ENCODE measurements at places on chromosomes 13 and 19. TPM values are rescaled to one million over a fixed set of nuclear protein-coding genes. Genes with fewer than 3 reads are reported as not detected.

- H3K4me3 ChIP-seq = no peak overlapping the region
- no peak overlapping the region for H3K27ac ChIP-seq
- peaks cover 9% of the 10 kb centered on the region for H3K27me3 ChIP-seq
- no peaks in the 10 kb centered on the region for H3K4me1 ChIP-seq
These were observed 51.6 kb downstream of the SERP2 start for GRCh38 chr13:44425041-44425814.

GRCh38 chr13:87884884-87885283 is 213.7 kb downstream of the SLITRK5 start:
- H3K36me3 ChIP-seq = no peaks in the 10 kb centered on the region
- DNase-seq = no peak
- H3K4me3 ChIP-seq = no peak overlapping the region
- H3K27ac ChIP-seq = no peak overlapping the region
- no peaks in the 10 kb centered on the region for H3K27me3 ChIP-seq

DNA sequence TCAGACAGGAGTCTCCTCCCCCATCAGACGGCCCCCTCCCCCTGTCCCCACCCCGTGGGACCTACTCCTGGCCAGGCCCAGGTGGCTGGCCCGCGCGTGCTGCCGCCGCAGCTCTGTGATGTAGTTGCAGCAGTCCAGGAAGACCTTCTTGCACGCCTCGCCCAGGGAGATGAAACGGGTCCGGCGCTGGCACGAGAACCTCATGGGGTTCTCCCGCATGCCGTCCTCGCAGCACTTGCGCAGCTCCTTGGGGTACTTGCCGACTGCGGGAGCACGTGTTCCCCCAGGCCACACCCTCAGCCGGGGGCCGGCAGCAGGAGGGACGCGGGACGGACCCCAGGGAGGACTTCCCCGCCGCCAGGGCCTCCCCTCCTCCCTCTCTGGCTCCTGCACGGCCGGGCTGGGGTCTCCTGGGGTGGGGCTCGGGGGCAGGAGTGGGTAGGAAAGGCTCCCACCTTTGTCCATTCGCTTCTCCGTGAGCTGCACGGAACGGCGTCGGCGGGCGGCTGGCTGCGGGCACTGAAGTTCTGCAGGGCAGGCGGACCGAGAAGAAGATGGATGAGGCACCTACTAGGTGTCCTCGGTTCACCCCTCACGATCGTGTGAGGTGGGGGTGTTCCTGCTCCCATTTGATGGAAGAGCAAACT is 13.3 kb downstream of the C3 start:
- H3K4me1 ChIP-seq = peaks cover 11% of the 10 kb centered on the region
- no peak for DNase-seq
- H3K27me3 ChIP-seq = peaks cover 21% of the 10 kb centered on the region
- H3K27ac ChIP-seq = no peak overlapping the region
- H3K4me3 ChIP-seq = no peak overlapping the region

NLRP4 gene
- total RNA-seq = not detected

DNA sequence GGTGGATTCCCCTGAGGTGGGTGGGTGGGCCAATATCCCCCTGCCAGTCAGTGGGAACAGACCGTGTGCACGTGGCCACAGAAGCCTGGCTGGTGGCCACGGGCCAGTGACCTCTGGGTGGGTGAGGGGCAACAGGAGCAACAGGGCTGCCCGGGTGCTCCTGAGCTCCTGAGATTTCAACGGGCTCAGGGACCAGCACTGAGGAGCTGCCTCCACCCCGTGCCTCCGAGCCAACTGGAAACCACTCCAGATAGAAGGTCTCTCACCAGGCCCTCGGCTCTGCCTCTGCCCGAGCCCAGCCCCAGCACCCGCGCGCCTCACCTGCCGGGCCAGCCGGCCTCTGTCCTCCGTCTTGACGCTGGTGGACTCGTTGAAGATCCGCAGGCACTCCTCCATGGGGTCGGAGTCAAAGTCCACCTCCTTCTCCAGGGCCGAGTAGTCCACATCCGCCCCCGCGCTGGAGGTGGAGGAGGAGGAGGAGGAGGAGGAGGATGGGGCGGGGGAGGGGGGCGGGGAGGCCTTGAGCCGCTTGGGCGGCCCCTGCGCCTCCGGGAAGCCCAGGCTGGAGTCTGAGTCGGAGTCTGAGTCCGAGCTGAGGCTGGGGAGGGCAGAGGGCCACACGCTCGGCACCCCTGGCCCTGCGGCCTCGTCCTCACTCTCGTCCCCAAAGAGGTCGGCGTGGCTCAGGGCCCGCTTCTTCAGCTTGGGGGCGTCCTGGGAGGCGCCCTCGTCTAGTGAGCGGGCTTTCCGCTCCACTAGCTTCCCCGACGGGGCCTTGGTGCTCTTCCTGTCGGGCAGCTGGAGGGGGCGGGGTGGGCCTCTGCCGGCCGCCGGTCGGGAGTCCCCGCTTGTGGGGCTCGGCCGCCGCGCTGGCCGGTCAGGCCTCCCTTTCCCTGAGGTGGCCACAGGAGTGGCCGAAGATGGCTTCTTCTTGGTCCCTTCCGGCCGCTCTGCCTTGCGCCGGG is 14.8 kb upstream of the ATP8B3 start:
- no peak for DNase-seq
- H3K4me3 ChIP-seq = no peak overlapping the region
- peaks cover 5% of the 10 kb centered on the region for H3K4me1 ChIP-seq
- H3K27me3 ChIP-seq = no peaks in the 10 kb centered on the region

GRCh38 chr13:111505175-111505777 is 184.8 kb downstream of the TEX29 start:
- no peak overlapping the region for H3K4me3 ChIP-seq
- no peak overlapping the region for H3K27ac ChIP-seq
- DNase-seq = peak; percentile 12
- peaks cover 2% of the 10 kb centered on the region for H3K36me3 ChIP-seq

DNA sequence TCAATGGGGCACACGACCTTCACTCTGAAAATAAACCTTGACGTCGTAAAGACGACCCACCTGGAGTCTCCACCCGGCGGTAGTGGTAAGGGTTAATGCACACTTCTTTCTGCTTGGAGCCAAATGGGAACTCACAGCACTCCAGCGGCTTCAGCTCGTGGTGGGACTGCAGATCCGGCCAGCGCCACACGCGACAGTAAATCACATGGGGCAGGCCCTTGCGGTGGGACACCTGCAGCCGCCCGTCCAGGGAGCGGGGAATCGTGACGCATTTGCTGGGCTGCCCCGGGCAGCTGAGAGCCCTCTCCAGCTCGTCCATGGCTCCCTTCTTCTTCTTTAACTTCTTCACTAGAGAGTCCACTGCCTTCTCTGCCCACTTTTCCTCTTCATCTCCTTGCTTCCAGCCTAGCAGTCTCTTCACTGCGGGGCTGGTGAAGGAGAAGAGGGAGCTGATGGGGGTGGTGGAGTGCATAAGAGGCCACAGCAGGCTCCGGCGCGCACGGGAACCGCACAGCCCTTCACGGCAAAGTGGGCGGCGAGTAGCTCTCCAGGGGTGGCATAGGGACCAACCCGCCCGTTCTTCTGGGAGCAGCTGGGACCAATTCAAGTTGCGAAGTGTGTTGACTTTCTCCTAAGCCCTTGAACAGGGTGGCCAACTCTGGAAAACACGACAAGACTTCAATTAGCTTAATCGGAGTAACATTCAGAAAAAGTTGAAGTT is 40.7 kb downstream of the SMAD9 start:
- H3K27ac ChIP-seq = no peak overlapping the region
- DNase-seq = no peak
- no peak overlapping the region for H3K4me3 ChIP-seq
- H3K36me3 ChIP-seq = no peaks in the 10 kb centered on the region
- peaks cover 3% of the 10 kb centered on the region for H3K27me3 ChIP-seq

GRK1 gene
- total RNA-seq = 0.09 TPM

DNA sequence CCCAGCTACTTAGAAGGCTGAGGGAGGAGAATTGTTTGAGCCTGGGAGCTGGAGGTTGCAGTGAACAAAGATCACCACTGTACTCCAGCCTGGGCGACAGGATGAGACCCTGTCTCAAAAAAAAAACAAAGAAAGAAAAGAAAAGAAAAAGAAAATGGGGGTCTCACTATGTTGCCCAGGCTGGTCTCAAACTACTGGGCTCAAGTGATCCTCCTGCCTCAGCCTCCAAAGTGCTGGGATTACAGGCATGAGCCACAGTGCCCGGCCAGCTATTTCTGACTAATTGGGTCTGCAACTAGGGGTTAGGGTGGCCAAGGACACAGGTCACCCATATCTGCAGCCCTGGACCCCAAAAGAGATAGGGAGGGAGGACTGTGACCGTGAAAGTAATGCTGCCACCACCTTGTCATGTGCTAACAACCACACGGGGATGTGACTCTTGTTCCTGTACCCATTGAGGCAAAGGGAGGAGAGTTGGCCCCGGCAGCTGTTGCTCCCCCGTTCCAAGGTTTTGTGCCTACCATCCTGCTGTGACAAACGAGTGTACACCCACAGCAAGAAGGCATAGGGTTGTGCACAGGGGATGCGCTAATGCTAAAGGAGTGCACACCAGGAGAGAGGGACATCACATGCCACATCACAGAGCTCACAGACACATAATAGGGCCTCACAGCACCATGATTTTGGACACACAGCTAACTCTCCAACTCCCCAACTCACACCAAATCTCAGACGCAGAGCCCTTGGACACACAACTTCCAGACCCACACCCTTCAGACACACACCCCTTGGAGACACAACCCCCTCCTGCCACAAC is 619 bp downstream of the MEF2B start:
- H3K27ac ChIP-seq = no peak overlapping the region
- H3K4me3 ChIP-seq = no peak overlapping the region
- no peaks in the 10 kb centered on the region for H3K36me3 ChIP-seq
- H3K4me1 ChIP-seq = peaks cover 12% of the 10 kb centered on the region
- no peak for DNase-seq

GRCh38 chr13:21297447-21297846 is 121.0 kb downstream of the MRPL57 start:
- DNase-seq = no peak
- H3K4me3 ChIP-seq = peak overlapping the region; percentile 90
- no peaks in the 10 kb centered on the region for H3K36me3 ChIP-seq
- peaks cover 17% of the 10 kb centered on the region for H3K4me1 ChIP-seq

Data from activated CD8-positive, alpha-beta T cell treated with anti-CD3 and anti-CD28 coated beads for 36 hours (primary cell).